ENCODE measurements at places on chromosomes 5 and 9. TPM values are rescaled to one million over a fixed set of nuclear protein-coding genes. Genes with fewer than 3 reads are reported as not detected.

The GFM2 gene
- 23.8 TPM for total RNA-seq

The SYK gene
- total RNA-seq: 0.04 TPM

The SLC6A18 gene
- total RNA-seq: not detected

The CORO2A gene
- total RNA-seq: 1.2 TPM

The DMRT1 gene
- not detected for total RNA-seq

The ZFP2 gene
- total RNA-seq: not detected

The FGD3 gene
- total RNA-seq: 0.36 TPM

The HTR1A gene
- not detected for total RNA-seq

The GOLGA1 gene
- 11.8 TPM for total RNA-seq

The PAPPA gene
- total RNA-seq: 46.1 TPM

The ZNF454 gene
- not detected for total RNA-seq

The SH3TC2 gene
- 0.23 TPM for total RNA-seq

The BAAT gene
- total RNA-seq: 0.57 TPM

The ZNF618 gene
- total RNA-seq: 12.2 TPM

The SNX18 gene
- 8.2 TPM for total RNA-seq

The PCDHGC3 gene
- 6.3 TPM for total RNA-seq

The TYRP1 gene
- total RNA-seq: 0.14 TPM

The PRRC2B gene
- total RNA-seq: 63.0 TPM

The STKLD1 gene
- 0.85 TPM for total RNA-seq

The C5orf63 gene
- total RNA-seq: 3.9 TPM

The SCGB3A2 gene
- total RNA-seq: not detected

The IFNE gene
- 2.1 TPM for total RNA-seq

The CDKN2B gene
- not detected for total RNA-seq

The TAF11L5 gene
- not detected for total RNA-seq

Data from A549 treated with ZK216348 at 1 μM for 4 hours (cell line).